ENCODE measurements at places on chromosomes 2 and 18. TPM values are rescaled to one million over a fixed set of nuclear protein-coding genes. Genes with fewer than 3 reads are reported as not detected.

The NEURL3 gene
- total RNA-seq = not detected

The VWA3B gene
- total RNA-seq = not detected

The ARHGEF33 gene
- not detected for total RNA-seq

The AMMECR1L gene
- total RNA-seq = 10.3 TPM

The CRYGB gene
- not detected for total RNA-seq

The CHN1 gene
- total RNA-seq = 4.5 TPM

- no peak for DNase-seq
Measured at GRCh38 chr2:85846411-85846810, 42.4 kb downstream of the ST3GAL5 start.

DNA sequence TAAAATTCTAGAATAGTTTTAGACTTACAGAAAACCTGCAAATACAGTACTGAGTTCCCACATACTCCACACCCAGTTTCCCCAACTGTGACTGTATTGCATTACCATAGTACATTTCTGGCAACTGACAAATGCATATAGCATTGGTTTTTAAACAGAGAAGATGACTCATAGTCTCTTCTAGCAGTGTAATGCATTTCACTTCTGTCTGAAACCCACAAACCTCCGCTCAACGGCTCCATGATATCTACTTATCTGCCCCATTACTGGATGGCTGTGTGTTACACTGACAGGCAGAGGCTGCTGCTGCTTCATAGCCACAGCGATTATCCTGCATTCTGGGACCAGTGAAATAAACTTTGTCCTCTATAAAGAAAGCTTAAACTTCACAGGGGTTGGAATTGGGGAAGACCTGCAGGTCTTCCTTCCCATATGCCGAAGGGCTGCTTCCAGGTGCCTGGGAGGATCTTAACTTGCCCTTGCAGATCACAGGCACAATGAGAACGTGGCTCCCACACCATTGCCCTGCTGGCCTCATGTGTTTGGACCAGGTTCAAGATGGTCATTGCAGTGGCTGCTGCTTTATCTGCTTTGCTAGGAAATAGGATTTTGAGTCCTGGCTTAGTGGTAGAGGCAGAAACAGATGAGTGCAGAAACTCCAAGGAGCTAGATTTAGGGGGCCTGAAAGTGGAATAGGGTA, 742.6 kb upstream of the HS6ST1 start:
- no peak for DNase-seq

DNA sequence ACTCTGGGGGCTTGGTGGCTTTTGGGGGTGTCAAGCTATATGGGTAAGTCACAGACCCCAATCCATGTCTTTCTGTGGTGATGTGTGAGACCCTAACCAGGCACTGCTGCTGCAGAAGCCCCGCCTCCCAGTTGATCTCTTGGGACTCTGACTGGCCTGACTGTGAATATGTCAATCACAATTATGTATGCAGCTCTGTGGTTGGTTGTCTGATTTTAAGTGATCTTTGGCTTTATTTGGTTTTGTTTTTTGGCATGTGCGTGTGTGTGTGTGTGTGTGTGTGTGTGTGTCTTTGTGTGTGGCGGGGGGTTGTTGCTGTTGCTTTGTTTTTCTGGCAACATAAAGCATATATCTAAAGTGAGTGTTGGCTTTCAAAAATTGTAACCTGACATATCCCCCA, 78.5 kb upstream of the GLS start:
- DNase-seq = no peak

DNA sequence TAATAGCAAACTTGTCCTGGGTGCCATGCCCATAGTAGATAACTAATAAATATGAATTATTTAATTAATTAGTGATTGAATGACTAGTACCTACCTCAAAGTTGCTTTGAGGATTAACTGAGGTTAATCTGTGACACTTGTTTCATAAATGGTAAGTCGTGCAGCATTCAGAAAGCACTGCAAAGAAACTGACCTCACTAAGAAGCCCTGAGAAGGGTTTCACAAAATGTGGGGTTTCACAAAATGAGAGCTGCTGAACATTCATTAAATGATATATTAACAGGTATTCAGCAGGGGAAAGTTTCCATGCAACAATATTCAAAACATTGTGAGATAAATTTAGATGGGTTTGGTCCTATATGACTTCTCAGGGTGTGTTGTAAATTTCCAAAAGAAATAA, 236.2 kb downstream of the OSR1 start:
- no peak for DNase-seq

- no peak for DNase-seq
Measured at GRCh38 chr2:11850082-11850481, 103.7 kb downstream of the LPIN1 start.

- DNase-seq = no peak
Measured at GRCh38 chr2:47129191-47129706, 25.9 kb downstream of the STPG4 start.

- DNase-seq = no peak
Measured at GRCh38 chr18:76373297-76373696, 121.7 kb downstream of the ZNF516 start.

DNA sequence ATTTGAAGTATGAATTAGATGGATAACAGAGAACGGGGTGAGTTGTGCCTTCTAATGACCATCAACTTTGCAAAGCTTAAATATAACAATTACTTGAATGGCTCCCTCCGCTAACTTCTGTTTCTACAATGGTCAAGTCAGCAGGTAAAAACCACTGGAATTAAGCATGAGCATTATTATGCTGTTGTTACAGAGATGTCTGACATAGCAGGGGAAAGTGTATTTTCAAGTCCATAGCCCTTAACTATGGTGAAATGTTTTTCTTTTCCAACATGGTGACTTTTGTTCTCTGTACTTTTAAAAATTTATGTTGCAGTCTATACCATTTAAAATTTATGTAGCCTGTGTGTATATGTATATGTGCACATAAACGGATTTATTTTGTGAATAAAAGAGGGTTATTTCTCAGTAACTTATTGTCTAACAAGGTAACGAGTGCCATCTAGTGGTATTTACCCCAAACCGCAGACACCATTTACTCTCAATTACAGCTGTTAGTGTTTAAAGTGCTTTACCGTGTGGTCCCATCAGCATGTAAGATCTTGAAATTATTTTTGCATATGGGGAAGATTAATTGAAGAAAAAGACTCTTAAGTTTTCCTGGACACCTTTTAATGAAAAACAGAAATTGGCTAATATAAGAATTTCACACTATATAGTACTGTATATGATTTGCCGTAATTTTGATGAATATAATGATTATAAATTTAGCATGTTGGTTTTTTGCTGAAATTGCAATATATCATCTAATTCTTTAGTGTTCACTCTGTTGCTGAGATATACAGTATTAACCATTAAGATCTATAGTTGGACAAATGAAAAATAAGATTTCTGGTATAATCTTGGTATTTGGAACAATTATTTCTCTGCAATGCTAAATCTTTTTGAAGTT, 78.2 kb downstream of the UBE2E3 start:
- DNase-seq = peak; percentile 65

DNA sequence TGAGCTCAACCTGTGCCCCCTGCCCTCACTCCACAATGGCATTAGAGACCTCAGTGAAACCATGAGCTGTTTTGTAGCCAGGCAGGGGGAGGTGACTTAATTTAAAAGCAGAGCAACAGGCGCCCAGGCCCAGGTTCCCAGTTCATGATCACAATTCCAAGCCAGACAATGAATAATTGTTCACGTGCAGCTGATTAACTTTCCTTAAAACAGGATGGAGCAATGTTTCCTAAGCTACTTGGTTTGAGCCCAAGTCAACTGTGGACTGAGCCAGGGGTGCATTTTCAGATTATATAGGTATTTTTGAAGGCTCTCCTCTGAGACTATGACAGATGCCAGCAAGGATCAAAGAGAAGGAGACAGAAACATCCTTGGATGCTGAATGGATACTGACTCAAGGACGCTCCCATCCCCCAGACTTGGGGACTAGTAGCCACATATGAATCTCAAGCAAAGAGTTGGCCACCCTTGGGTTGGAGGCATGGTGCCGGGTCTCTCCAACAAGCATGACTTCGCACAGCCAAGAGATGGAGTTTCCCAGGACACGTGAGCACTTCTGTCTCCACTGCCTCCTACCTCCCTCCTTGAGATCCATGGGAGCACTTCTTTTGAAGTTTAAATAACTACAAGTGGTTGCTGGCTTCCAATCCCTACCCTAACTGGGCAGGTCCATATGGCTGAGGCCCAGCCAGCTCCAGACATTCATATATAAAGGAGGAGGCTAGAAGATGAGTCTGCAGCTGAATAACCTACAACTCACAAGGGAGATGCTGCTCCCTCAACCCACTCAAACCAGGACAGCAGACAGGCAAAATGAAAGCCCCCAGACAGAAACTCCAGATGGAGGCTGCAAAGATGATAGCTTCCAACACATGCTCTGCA, 12.7 kb downstream of the SMAD7 start:
- no peak for DNase-seq

DNA sequence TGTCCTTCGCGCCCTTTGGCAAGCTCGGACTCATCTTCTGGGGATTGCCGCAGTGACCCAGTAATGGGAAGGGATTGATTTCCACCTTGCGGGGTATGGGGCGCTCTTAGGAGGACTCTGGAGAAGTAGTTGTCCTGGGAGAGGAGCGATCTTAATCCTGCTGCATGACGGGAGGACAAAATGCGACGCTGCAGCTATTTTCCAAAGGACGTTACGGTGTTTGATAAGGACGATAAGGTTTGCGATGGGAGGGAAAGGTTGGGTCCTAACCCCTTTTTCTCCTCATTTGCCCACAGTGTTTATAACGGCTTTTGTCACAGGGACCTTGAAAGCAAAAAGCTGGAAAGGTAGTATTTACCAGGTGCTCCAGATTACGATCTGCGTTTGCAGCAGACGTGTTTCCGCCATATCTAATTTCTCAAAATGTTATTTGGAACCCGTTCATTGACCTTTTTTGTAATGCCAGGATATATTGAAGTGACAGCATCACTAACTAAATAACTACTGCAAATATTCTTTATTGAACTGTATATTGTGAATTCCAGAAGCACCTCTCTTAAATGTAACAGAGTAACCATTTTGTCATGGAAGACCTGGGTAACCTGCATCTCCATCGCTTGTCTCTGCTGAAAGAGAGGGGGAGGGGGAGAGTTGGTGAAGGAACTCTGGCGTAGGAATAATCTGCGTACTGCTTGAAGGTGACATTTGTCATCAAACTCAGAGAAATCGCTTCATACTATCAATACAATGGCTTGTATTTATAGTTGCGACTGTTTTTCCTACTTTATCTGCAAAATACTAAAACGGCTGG, 590 bp downstream of the MDH1 start:
- no peak for DNase-seq

DNA sequence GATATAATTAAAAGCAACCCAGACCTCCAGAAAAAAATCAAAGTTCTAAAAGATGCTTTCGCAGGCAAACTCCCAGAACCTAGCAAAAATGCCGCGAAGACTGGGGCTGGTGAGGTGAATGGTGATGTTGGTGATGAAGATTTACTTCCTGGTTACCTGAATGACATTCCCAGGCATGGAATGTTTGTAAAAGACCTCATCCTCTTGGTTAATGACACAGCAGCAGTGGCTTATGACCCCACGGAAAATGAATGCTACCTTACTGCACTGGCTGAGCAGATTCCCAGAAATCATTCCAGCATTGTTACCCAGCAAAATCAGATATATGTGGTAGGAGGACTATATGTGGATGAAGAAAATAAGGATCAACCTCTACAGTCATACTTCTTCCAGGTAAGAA, 994 bp downstream of the KLHL41 start:
- DNase-seq = no peak

Data from CD8-positive, alpha-beta T cell (primary cell).